ENCODE measurements at places on chromosomes 12 and 14.

- no peak for DNase-seq
These were observed 267.6 kb downstream of the AEBP2 start for GRCh38 chr12:19706936-19707335.

DNA sequence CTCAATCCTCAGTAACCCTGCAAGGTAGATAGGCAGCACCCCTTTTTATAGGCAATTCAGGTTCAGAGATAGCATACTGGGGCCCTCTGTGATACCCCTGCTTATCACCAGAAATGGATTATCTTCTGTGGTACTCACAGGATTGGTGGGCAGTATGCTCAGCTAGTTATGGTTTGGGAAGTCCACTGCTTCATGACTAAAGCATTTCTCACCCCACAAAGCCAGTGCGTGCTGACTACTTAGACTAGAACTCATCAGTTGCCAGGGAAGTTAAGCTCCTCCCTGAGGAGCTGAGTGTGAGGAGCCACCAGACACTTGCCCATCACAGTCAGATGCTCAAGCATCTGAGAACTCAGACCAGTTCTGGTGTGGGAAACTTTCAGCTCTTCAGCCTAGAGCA is 76.3 kb downstream of the SCAF11 start:
- no peak for DNase-seq

- no peak for DNase-seq
These were observed 42.1 kb downstream of the GRIP1 start for GRCh38 chr12:66636771-66637170.

GRCh38 chr14:65134651-65135579 is 32.6 kb upstream of the MAX start:
- DNase-seq, result no peak

- no peak for DNase-seq
These were observed 264.9 kb downstream of the NOVA1 start for GRCh38 chr14:26332966-26333365.

- DNase-seq, result no peak
These were observed 88.5 kb upstream of the NCOR2 start for GRCh38 chr12:124655698-124656516.

GRCh38 chr12:52300796-52301691 is 9.7 kb upstream of the KRT81 start:
- DNase-seq, result no peak

GRCh38 chr14:90649083-90649482 is 167.1 kb downstream of the TTC7B start:
- no peak for DNase-seq

DNA sequence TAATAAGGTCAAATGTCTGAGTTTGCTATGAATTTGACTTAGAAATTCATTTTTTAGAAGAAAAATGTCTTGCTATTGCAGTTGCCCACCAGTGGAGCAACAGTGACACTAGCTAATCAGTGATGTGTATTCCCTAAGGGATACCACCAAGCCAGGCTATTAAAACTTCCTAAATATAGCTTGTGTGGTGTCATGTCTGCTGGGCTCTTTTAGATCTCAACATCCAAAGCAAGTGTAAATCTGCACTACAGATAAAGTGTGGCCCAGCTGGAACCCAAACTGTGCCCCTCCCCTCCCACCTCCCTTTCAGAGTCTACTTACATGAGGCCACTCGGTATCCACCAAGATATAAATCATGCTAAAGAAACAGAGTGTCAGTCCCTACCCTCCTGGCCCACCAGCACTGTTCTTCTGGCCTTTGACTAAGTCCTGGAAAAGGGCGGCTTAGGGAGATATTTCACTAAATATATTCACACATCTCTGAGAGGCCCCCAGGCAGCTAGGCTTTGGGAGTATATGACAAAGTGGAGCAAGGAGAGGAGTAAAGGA is 53.8 kb downstream of the SLC35F4 start:
- DNase-seq, result no peak

DNA sequence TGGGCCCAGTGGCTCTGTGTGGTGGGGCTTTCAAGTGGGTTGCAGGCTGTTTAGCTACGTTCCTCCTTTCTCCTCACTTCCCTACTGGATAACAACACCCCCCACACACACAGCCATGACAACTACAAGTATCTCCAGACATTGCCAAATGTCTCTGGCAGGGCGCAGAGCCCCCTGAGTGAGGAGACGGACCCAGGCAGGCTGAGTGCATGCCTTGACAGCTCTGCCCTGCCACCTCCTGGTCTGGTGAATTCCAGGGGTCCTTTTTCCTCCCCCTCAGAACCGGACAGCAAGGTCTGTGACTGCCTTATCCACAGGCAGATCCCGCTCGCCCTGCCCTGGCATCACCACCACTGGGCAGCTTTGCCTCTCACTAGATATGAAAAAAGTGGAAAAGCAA is 276.5 kb downstream of the TMEM132C start:
- no peak for DNase-seq

- DNase-seq, result no peak
These were observed 60.7 kb upstream of the TBX3 start for GRCh38 chr12:114744691-114745090.

DNA sequence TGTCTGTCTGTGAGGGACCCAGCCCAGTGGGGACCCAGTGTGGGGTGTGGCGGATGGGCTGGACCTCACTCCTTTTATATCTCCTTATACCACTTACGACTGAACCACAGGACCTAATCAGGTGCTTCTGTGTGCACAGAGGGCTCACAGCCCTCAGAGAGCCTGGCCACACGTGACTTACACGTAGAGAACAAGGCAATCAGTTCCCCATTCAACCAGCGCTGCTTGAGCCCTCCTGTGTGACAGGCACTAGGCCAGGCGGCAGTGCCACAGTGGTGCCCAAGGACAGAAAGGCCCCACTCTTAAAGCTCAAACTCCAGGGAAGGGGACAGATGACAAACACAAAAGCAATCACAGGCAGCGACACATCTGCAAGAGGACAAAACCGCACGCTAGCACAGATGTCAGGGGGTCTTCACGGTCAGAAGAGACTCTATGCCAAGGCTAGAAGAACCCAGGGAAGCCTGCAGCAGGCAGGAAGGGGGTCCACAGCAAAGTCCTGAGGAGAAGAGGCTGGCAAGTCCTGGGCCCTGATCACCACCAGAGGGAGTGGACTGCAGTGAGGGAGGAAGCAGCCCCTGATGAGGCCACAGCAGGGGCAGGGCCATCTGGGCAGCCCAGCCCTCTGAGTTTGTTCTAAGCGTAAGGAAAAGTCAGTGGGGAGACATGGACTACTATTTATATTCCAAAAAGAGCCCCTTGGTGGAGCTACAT is 39.3 kb downstream of the SETD3 start:
- DNase-seq, result no peak

- DNase-seq, result no peak
These were observed 141.3 kb upstream of the PLEKHG7 start for GRCh38 chr12:92561543-92561899.

DNA sequence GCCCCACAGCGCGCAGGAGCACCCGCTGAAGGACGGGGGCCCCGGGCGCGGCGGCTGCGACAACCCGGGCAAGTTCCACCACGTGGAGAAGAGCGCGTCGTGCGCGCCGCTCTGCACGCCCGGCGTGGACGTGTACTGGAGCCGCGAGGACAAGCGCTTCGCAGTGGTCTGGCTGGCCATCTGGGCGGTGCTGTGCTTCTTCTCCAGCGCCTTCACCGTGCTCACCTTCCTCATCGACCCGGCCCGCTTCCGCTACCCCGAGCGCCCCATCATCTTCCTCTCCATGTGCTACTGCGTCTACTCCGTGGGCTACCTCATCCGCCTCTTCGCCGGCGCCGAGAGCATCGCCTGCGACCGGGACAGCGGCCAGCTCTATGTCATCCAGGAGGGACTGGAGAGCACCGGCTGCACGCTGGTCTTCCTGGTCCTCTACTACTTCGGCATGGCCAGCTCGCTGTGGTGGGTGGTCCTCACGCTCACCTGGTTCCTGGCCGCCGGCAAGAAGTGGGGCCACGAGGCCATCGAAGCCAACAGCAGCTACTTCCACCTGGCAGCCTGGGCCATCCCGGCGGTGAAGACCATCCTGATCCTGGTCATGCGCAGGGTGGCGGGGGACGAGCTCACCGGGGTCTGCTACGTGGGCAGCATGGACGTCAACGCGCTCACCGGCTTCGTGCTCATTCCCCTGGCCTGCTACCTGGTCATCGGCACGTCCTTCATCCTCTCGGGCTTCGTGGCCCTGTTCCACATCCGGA is 1.4 kb downstream of the FZD10 start:
- no peak for DNase-seq

GRCh38 chr14:65054471-65055085 is 47.7 kb downstream of the MAX start:
- DNase-seq, result no peak

- DNase-seq, result no peak
These were observed 685 bp downstream of the VAMP1 start for GRCh38 chr12:6469609-6470374.

DNA sequence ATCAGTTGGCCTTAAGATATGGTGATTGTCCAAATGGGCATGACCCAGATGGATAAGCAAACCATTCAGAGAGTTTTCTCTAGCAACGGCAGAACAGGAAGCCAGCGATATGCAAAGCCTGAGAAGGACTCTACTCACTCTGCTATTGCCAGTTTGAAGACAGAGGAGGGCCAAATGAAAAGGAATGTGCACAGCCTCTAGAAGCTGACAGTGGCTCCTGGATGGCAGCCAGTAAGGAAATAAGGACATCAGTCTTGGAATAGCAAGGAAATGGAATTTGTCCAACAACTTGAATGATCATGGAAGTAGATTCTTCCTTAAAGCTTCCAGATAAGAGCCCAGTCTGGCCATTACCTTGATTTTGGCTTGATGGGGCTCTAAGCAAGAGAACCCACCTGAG is 60.0 kb downstream of the TMTC2 start:
- no peak for DNase-seq

GRCh38 chr12:54641554-54641953 is 6.6 kb downstream of the DCD start:
- DNase-seq, result no peak

DNA sequence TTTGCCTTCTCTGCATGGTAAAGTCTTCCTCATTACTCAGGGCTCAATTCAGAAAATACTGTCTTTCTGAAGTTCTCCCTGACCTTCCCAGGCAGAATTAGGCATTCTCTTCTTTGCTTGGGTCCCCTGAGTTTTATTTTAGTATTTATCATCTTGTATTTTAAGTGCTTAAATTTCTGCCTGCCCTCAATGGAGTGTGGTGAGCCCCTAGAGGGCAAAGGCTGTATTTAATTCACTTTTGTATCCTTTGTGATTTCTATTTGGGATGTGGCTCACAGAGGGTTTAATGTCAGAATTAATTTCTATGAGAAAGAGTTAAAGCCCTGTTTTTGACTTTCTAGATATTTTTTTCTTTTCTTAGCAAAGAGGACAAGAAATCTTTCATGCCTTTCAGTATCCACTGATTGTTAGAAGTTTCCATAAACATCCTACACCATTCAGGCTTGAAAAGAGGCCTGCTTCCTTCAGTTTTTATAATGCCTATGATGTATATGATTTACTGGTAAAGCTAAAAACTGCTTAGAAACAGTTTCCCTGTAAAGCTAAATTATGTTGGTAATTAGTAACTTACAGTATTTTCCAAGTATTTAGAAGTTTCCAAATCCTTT is 55.6 kb upstream of the PTPRB start:
- DNase-seq, result no peak

DNA sequence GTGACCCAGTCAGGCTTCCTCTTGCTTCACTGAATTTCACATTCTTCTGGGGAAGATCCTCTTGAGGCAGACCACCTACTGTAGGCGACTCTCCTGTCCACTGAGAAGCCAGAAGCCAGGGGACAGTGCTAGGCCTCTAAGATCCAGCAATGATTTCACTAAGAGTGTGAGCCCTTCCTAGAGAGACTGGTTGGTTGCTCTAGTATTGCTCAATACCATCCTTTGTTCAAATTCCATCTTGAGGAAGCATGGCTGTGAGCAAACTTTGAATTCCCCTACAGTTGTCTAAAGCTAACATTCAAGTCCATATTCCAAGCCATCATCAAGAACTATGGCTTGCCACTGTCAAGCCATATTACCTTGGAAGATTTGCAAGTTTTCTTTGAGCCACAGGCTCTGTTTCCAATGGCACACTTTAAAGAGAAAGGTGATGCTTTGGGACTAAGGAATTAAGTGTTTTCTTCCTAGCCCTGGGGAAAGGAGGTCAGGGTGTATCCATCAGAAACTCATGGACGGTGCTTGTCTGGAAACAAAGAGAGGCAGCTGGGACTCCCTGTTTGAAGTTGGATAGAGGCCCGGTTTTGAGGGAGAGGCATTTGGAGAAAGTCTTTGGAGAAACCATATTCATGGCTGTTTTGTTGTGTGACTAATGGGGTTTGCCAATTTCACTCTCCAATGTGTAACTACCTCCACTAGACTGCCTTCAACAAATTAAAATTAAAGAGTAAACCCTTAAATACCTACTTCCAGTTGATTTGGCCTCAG is 1217.9 kb downstream of the VRK1 start:
- DNase-seq, result no peak

- no peak for DNase-seq
These were observed 277.9 kb downstream of the SSPN start for GRCh38 chr12:26473291-26473690.

DNA sequence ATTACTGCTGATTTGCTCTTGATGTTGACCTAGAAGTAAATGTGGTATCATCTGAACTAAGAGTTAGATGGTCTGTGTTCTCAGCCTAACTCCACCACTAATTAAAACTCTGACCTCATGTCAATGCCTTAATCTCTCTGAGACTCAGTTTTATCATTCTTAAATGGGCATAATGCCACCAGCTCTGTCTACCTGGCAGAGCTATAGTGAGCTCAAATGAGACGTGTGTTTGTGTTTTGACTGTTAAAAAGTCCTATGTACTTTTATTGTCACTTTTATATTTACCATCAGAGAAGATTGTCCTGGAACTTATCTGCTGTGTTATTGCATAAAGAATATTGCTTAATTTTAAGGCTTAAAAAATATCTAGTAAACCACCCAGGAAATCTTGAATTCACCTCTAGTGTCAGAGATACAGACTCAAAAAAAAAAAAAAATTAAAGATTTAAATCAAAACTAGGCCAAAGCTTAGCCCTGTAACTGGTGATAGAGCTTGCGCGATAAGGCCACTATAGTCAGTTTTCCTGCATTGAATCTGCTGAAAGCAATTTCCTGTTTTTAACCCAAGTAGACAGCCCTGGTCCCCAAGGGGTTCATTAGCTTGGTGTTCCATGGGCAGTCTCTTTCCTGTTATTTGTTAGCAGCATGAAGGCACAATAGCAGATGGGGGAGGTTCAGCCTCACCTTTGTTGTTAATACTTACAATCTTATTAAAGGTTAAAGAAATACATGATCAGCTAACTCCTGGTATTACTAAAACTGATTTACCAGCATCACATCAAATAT is 261.8 kb downstream of the ATP23 start:
- no peak for DNase-seq

DNA sequence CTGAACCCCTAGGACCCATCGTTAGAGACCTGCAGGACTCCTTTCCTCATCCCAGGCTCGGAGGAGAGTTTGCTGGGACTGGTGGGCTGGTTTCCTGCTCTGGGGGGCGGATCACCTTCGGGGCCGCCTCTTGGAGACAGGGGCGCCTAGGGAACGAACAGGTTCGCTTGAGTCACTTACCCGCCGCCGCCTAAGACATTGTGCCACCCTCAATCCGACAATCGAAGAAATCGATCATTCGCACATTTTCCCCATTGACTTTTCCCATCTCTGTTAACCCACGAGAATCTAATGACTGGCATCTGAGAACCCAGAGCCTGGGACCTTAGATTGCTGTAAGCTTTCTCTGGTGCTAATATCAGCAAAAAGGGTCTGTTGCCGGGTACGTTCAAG is 322 bp downstream of the SLC39A9 start:
- no peak for DNase-seq

Data from activated T-cell treated with anti-CD3 and anti-CD28 coated beads for 1 hour (primary cell).